ENCODE measurements at places on chromosomes 2 and 18. TPM values are rescaled to one million over a fixed set of nuclear protein-coding genes. Genes with fewer than 3 reads are reported as not detected.

DNA sequence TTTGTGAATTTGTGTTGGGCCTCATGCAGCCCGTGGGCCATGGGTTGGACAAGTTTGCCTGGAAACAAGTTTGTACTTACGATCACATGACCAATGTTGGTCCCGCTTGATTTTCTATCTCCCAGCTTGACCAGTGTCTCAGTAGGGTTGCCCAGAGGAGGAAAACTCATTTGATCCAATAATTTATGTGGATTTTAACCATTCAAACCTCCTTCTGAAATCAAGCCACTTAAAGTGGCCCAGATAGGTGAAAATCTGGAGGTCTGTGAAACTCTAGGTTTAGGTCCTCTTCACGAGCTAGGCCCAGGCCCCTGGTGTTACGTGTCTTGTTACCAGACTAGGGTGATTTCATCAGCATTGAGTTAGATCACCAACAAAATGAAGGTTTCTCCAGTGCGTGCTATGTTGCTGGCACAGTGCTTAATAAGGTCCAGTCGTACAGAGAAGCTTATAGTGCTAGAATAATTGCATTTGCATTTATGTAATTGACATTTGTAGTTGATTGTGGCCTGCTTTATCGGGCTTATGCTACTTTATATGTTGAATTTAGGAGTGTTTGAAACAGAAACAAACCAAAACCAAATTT lies 4.4 kb downstream of the ACTR2 start:
- DNase-seq, result peak; percentile 19

- DNase-seq, result peak; percentile 85
These were observed 53.8 kb downstream of the SMAD7 start for GRCh38 chr18:48896875-48897511.

- no peak for DNase-seq
These were observed 18.9 kb upstream of the DPP4 start for GRCh38 chr2:162092658-162093556.

- DNase-seq, result no peak
These were observed 52.4 kb downstream of the RELCH start for GRCh38 chr18:62239475-62239874.

GRCh38 chr18:48053881-48054816 lies 123.7 kb upstream of the SMAD2 start:
- peak; percentile 31 for DNase-seq

DNA sequence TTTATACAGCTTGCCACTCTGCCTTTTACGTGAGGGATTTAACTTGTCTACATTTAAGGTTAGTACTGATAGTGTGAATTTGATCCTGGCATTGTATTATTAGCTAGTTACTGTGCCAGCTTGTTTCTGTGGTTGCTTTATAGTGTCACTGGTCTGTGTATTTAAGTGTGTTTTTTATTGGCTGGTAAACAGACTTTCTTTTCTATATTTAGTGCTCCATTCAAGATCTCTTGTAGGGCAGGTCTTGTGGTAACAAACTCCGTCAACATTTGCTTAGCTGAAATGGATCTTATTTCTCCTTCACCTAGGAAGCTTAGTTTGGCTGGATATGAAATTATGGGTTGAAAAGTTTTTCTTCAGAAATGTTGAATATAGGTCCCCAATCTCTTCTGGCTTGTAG lies 1971.0 kb upstream of the LRRTM1 start:
- DNase-seq, result no peak

DNA sequence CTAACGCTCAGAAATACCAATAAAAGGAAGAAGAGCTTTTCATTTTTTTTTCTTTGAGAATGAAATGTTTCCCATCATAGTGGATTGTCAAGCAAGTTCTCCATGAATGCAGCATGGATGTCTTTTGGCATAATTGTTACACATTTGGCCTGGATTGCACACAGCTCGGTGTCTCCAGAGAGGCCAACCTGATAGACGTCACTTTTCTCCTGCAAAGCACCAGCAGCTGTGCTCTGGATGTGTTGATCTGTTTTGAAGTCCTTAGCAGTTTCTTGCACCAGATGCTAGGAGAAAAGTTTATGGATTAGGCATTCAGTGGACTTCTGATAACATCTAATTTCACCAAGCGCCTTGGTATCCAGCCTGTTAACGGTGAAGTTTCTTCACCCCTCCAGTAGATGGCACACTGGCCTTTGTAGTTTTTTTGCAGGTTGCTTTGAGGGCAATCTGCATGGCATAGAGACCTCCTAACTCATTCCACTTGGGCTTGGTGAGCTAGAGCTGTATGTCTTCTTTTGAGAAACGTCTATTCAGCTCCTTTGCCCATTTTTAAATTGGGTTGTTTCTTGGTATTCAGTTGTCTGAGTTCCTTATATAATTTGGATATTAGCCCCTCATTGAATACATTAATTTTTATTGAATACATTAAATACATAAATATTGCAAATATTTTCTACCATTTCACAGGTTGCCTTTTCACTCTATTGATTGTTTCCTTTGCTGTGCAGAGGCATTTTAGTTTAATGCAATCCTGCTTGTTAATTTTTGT lies 59.7 kb downstream of the PTH2R start:
- peak; percentile 33 for DNase-seq

GRCh38 chr2:47079515-47080412 lies 75.3 kb downstream of the STPG4 start:
- DNase-seq, result no peak

GRCh38 chr2:201952187-201952586 lies 81.5 kb upstream of the FZD7 start:
- DNase-seq, result no peak

DNA sequence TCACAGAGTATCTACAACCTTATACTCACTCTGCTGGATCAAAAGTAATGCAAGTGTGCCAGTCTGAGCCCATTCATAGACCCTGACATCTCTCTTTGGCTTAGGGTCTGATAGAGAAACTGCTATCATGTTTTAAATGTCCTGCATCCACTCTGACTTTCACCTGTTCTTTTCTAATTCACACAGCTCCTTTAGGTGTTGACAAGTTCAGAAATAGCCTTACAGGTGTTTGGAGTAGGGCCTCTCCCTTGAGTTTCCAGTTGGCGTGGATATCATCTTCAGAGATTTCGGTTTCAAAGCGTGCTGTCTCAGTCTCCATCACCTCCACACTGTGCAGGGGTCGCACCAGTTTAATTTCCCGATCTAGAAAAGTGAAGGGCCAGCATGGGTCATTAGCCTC lies 150.3 kb downstream of the PLEKHA3 start:
- DNase-seq, result no peak

- no peak for DNase-seq
These were observed 4.4 kb upstream of the CYP1B1 start for GRCh38 chr2:38080346-38080745.

GRCh38 chr2:185664384-185664783 lies 74.2 kb upstream of the FSIP2 start:
- DNase-seq, result no peak

DNA sequence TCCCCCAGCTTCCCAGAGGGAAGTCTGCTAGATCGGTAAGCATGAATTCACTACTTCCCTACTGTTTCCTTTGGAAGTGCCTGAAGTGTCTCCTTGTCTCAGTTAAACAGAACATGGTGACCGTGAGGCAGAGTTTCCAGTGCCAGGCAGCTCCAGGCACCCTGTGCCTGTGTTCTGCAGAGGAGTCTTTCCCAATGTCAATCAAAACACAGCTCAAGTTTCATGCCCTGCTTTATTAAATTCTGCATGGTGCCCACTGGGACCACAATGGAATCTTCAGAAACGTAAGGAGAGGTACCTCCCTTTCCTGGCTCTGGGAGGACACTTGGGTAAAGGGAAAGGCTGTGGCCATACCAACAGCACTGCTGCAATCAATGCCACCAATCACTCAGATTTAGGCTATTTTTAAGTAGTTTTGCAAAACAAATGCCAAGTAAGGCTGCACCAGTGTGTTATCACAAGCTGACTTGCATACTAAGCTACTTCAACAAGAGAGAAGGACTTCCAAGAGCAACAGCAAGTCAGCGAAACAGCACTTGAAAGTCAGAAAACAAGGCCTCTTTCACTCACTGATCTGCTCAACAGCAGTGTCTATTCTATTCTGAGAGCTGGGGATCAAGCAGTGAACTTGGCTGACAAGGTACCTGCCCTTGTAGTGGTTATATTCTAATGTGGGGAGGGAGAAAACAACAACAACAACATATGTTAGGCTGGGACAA lies 14.9 kb downstream of the LPIN2 start:
- DNase-seq, result no peak

POTEJ gene
- polyA plus RNA-seq, result not detected

SEPTIN10 gene
- polyA plus RNA-seq, result not detected

DSC2 gene
- polyA plus RNA-seq, result 4.7 TPM

SIX3 gene
- polyA plus RNA-seq, result not detected

MYO7B gene
- not detected for polyA plus RNA-seq

UBR3 gene
- polyA plus RNA-seq, result 20.7 TPM

ABCG8 gene
- polyA plus RNA-seq, result not detected

CREG2 gene
- polyA plus RNA-seq, result not detected

NT5C1B gene
- polyA plus RNA-seq, result not detected

Data from K562 (cell line).